ENCODE measurements at places on chromosomes 3 and 15. TPM values are rescaled to one million over a fixed set of nuclear protein-coding genes. Genes with fewer than 3 reads are reported as not detected.

The HIGD2B gene
- not detected for total RNA-seq

- DNase-seq = no peak
- peaks cover 6% of the 10 kb centered on the region for H3K4me1 ChIP-seq
- no peaks in the 10 kb centered on the region for H3K27me3 ChIP-seq
- no peak overlapping the region for H3K27ac ChIP-seq
Observed at GRCh38 chr3:185479373-185479945, 19.4 kb downstream of the TMEM41A start.

GRCh38 chr3:30020380-30020779 is 586.0 kb upstream of the TGFBR2 start:
- DNase-seq = no peak
- peaks cover 16% of the 10 kb centered on the region for H3K27me3 ChIP-seq
- H3K27ac ChIP-seq = no peak overlapping the region
- H3K4me3 ChIP-seq = no peak overlapping the region

DNA sequence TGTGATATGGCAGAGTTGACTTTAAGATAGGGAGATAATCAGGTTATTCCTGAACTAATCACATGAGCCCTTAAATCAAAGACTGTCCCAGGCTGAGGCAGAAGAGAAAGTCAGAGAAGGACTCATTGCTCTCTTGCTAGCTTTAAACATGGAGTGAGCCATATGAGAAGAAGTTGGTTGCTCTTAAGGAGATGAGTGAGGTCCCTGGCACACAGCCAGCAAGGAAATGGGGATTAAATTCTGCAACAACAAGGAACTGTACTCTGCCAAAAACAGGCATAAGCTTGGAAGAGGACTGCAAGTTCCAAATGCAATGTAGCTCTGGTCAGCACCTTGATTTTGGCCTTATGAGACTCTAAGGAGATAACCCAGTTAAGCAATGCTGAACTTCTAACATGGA is 457.0 kb downstream of the PLOD2 start:
- H3K4me3 ChIP-seq = no peak overlapping the region
- H3K27ac ChIP-seq = no peak overlapping the region
- no peaks in the 10 kb centered on the region for H3K4me1 ChIP-seq
- H3K27me3 ChIP-seq = no peaks in the 10 kb centered on the region

DNA sequence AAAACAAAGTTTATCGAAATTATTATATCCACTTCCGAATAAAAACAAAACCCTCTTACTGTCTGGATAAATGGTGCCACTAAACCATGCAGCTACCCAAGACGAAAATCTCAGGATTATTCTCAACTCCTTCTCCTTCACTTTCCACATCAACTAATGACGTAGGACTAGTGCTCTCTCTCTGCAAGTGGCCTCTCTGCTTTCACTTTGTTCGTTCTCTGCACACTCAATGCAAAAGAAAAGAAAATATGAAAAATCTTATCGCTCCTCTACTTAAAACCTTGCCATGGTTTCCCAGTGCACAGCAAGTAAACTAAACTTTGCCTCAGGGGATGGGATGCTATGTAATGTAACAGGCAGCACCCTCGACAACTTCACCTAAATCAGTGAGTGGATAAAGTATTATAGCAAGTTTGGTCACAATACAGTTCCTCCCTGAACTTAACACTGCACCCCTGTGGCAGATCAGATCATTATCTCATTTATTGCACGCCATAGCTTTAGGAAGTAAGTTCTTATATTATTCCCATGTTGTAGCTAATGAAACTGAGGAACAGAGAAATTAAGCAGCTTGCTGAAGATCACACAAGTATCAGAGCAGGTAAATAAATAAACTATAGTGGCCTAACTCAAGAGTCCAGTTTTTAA is 262.7 kb upstream of the GADL1 start:
- H3K4me1 ChIP-seq = peaks cover 9% of the 10 kb centered on the region
- DNase-seq = no peak
- H3K36me3 ChIP-seq = no peaks in the 10 kb centered on the region
- no peak overlapping the region for H3K4me3 ChIP-seq

GRCh38 chr3:179375091-179375999 is 27.8 kb downstream of the MFN1 start:
- no peaks in the 10 kb centered on the region for H3K4me1 ChIP-seq
- H3K36me3 ChIP-seq = peaks cover 31% of the 10 kb centered on the region
- H3K4me3 ChIP-seq = no peak overlapping the region

- H3K27ac ChIP-seq = no peak overlapping the region
- peaks cover 2% of the 10 kb centered on the region for H3K27me3 ChIP-seq
- no peak for DNase-seq
Observed at GRCh38 chr3:82129221-82129801, 367.9 kb upstream of the GBE1 start.

DNA sequence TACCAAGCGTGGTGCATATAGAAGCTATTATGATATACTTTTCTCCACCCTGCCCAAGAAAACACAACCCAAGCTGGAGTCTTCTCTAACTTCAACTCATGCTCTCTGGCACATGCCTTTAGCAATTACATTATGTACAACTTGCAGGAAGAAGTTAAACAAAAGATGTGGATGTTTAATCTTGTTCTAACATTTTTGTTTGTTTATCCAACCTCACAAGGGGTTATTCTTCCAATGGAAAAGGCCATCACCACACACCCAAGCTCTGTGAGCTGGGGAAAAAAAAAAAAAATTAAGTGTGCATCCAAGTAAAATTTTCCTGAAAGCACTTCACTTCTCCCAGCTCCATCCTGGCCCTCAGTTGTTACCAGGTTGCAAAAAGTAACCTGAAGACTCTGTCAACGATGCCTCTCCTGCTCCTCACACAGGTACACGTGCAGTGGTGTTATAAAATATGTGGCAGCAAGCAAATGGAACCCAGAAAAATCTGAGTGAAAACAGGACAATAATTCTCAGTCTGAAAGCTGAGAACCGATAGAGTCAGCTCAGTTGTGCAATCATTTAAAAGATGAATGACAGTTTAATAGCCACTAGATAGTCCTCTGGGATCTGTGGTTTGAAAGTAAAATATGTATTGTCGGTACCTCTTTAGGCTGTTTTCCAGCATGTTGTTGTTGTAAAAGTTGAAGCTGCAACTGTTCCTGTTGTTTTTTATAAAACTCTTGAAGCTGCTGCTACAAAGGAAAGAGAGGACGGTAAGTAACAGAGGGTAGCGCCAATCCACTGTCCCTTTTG is 531.4 kb downstream of the FOXP1 start:
- no peaks in the 10 kb centered on the region for H3K27me3 ChIP-seq
- peak overlapping the region; percentile 33 for H3K27ac ChIP-seq
- H3K4me1 ChIP-seq = peaks cover 100% of the 10 kb centered on the region
- DNase-seq = no peak
- H3K4me3 ChIP-seq = no peak overlapping the region

- DNase-seq = no peak
- peaks cover 19% of the 10 kb centered on the region for H3K27me3 ChIP-seq
Observed at GRCh38 chr3:153972862-153973261, 148.3 kb upstream of the ARHGEF26 start.

GRCh38 chr3:65030847-65031463 is 343.2 kb upstream of the ADAMTS9 start:
- H3K27ac ChIP-seq = no peak overlapping the region
- no peaks in the 10 kb centered on the region for H3K4me1 ChIP-seq

GRCh38 chr3:106242781-106243180 is 374.0 kb upstream of the CBLB start:
- no peak overlapping the region for H3K4me3 ChIP-seq
- DNase-seq = no peak
- no peaks in the 10 kb centered on the region for H3K36me3 ChIP-seq
- H3K4me1 ChIP-seq = peaks cover 4% of the 10 kb centered on the region
- no peaks in the 10 kb centered on the region for H3K27me3 ChIP-seq

- no peak overlapping the region for H3K4me3 ChIP-seq
- H3K27me3 ChIP-seq = no peaks in the 10 kb centered on the region
- H3K36me3 ChIP-seq = no peaks in the 10 kb centered on the region
- no peak for DNase-seq
Observed at GRCh38 chr15:93983526-93983925, 247.8 kb upstream of the MCTP2 start.

GRCh38 chr15:49696433-49696832 is 75.6 kb downstream of the DTWD1 start:
- no peaks in the 10 kb centered on the region for H3K4me1 ChIP-seq
- no peak overlapping the region for H3K27ac ChIP-seq
- peaks cover 4% of the 10 kb centered on the region for H3K27me3 ChIP-seq
- H3K36me3 ChIP-seq = no peaks in the 10 kb centered on the region
- DNase-seq = no peak

GRCh38 chr15:73335471-73335870 is 33.3 kb downstream of the HCN4 start:
- no peaks in the 10 kb centered on the region for H3K36me3 ChIP-seq
- H3K27me3 ChIP-seq = peaks cover 2% of the 10 kb centered on the region
- no peaks in the 10 kb centered on the region for H3K4me1 ChIP-seq
- no peak for DNase-seq

- H3K4me1 ChIP-seq = peaks cover 13% of the 10 kb centered on the region
- H3K27me3 ChIP-seq = peaks cover 48% of the 10 kb centered on the region
- H3K36me3 ChIP-seq = no peaks in the 10 kb centered on the region
- peak; percentile 59 for DNase-seq
- no peak overlapping the region for H3K27ac ChIP-seq
- H3K4me3 ChIP-seq = peak overlapping the region; percentile 62
Observed at GRCh38 chr3:180680097-180680430, 775 bp upstream of the CCDC39 start.

DNA sequence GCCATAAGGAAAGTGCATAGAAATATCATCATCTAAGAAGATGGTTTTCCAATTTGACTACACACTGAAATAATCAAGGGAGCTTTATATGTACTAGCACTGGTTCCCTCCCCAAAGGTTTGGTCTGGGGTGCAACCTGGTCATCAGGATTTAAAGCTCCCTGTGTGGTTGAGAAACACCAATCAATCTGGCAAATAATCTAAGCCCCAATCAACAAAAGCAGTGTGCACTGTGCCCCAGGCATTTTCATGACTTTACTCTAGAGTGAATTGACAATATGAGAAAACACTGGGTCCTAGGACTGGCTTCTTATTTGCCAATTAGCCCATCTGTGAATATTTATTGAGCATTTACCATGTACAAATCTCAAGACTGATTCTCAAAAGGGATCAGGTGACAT is 255.1 kb downstream of the MEIS2 start:
- no peak for DNase-seq
- peaks cover 7% of the 10 kb centered on the region for H3K27me3 ChIP-seq
- no peak overlapping the region for H3K27ac ChIP-seq
- no peaks in the 10 kb centered on the region for H3K4me1 ChIP-seq
- H3K4me3 ChIP-seq = no peak overlapping the region

DNA sequence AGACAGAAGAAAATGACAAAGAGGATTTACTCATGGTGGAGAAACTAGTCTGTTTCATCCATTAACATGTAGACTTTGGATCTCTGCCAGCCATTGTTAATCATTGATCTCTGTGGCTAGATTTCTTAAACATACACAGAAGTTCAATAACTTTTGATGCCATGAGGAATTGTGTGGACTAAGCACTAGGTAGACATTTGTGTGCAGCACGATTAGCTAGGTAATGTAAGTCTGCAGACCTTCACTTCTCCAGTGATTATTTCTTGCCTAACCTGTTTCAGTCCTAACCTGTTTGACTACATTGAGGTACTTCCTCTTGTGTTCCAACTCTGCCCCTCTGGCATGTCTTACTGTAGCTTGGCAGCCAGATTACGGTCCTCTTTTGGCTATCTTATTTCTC is 928.5 kb upstream of the ROBO1 start:
- H3K27ac ChIP-seq = no peak overlapping the region
- no peaks in the 10 kb centered on the region for H3K27me3 ChIP-seq
- no peak for DNase-seq
- H3K36me3 ChIP-seq = no peaks in the 10 kb centered on the region

DNA sequence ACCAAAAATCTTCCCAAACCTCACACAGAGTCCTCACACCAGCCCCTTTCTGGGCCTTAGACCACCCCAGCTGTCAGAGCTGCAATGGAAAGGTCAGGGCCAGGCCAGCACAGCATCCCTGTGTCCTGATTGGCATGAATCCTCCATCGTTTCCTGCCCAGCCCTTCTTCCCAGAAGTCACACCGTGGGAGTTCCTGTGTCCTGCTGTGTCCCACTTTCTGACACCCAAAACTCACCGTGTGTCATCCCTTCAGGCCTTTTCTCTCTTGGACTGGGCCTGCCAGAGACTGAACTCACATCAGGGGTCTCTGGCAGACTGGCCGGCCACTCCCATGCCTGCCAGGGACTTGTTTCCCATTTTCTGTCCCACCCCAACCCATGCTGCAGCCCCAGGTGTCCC is 32.5 kb upstream of the CHRNB4 start:
- no peak for DNase-seq
- no peaks in the 10 kb centered on the region for H3K4me1 ChIP-seq
- no peaks in the 10 kb centered on the region for H3K27me3 ChIP-seq
- no peak overlapping the region for H3K4me3 ChIP-seq

- H3K4me1 ChIP-seq = peaks cover 67% of the 10 kb centered on the region
- no peaks in the 10 kb centered on the region for H3K27me3 ChIP-seq
- no peak for DNase-seq
- no peak overlapping the region for H3K27ac ChIP-seq
- H3K36me3 ChIP-seq = peaks cover 29% of the 10 kb centered on the region
Observed at GRCh38 chr15:25427861-25428260, 11.0 kb downstream of the UBE3A start.

DNA sequence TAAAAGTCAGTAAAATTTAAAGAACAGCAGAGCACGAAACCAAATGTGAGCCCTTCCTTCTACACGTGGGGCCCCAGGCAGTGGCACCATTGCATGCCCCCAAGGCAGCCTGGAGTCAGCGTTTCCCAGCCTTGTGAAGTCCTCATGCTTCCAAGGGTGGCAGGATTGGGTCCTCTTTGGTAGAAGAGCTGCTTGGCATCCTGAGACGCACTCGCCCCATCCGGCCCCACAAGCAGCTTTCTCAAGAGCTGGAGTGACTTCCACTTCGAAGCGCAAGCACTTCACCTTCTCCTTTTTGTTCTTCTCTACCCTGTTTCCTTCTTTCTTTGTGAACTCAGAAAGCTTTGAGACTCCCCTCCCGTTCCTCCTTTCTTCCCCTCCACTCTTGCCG is 34.7 kb downstream of the ZNF710 start:
- peaks cover 89% of the 10 kb centered on the region for H3K4me1 ChIP-seq
- peaks cover 11% of the 10 kb centered on the region for H3K36me3 ChIP-seq
- no peak for DNase-seq
- H3K27ac ChIP-seq = peak overlapping the region; percentile 82
- no peak overlapping the region for H3K4me3 ChIP-seq
- H3K27me3 ChIP-seq = no peaks in the 10 kb centered on the region

- H3K4me1 ChIP-seq = no peaks in the 10 kb centered on the region
- no peak overlapping the region for H3K27ac ChIP-seq
- no peak overlapping the region for H3K4me3 ChIP-seq
- no peaks in the 10 kb centered on the region for H3K36me3 ChIP-seq
Observed at GRCh38 chr15:95726891-95727290, 603.6 kb upstream of the NR2F2 start.

DNA sequence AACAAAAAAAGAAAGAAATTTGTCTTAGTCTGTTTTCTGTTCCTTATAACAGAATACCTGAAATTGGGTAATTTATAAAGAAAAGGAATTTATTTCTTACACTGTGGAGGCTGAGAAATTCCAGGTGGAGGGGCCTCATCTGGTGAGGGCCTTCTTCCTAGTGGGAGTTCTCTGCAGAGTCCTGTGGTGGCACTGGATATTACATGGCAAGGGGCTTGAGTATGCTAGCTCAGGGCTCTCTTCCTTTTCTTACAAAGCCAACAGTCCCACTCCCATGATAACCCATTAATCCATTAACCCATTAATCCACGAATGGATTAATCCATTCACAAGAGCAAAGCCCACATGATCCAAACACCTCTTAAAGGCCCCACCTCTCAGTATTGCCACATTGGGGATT is 2.9 kb upstream of the SATB1 start:
- no peaks in the 10 kb centered on the region for H3K27me3 ChIP-seq
- peak overlapping the region; percentile 89 for H3K27ac ChIP-seq
- no peak for DNase-seq
- H3K4me3 ChIP-seq = peak overlapping the region; percentile 85

- peaks cover 6% of the 10 kb centered on the region for H3K27me3 ChIP-seq
- no peak for DNase-seq
- no peaks in the 10 kb centered on the region for H3K4me1 ChIP-seq
- H3K36me3 ChIP-seq = no peaks in the 10 kb centered on the region
- H3K4me3 ChIP-seq = no peak overlapping the region
- H3K27ac ChIP-seq = no peak overlapping the region
Observed at GRCh38 chr15:33699691-33700447, 268.4 kb upstream of the CHRM5 start.

All from activated CD4-positive, alpha-beta T cell treated with anti-CD3 and anti-CD28 coated beads for 36 hours (primary cell).